ENCODE measurements at places on chromosomes 2 and 18.

- DNase-seq: peak; percentile 70
Measured at GRCh38 chr18:12327510-12328178, 19.6 kb downstream of the TUBB6 start.

DNA sequence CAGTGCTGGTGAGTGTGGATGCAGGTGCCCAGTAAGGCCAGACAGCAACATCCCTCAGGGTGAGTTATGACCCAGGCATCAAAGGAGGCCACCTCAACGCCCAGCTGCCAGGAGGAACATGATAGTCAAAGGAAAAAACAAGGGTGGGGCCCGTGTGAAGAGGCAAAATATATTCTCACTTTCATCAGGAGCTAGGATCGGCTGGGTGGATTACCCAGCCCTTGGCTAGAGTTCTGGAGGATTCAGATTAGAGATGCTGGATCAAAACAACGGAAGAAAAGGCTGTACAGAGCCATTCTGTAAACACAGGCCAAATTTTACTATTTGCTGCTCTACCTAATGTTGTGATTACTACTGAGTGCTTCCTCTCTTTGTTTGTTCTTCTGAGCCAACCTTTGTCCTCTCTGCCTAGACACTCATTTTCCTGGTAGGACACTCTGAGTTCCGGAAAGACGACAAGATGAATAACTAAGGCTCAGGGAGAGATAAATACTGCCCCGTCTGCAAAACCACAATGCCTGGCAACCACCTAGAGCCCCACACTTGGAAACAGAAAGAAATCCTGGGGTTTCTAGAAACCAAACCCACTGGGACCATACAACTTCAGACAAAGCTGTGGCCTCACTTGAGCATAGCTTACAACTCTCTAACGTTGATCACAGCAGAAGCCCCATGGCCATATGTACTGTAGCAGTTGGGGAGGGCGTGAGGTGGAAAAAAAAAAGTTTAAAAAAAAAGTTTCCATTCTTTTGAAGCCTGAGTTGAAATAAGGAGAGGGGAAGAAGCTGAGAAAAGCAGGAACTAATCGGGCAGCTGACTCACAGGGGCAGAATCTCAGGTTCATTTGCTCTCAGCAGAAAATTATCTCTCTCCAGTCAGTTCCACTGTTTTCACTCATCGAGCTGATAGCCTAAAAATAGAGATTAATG is 17.8 kb upstream of the PMAIP1 start:
- peak; percentile 26 for DNase-seq

GRCh38 chr2:23386339-23387220 is 1.6 kb downstream of the KLHL29 start:
- no peak for DNase-seq

GRCh38 chr2:233416199-233416598 is 61.9 kb downstream of the DGKD start:
- no peak for DNase-seq

DNA sequence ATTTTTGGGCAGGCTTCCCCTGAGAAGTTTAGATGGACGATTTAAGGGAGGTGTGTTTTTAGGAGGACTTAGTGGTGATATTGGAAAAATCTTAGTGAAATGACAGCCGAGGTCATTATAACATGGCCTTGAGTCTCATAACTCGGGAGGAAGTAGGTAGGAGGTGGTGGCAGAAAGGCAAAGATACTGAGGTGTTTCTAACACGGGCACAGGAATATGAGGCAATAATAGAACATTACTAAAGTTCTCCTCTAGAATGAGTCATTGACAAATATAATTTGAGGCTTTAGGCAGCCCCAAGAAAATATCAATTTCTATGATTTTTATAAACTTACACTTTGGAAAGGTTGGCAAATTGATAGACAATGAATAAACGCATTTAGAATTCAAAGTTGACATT is 146.1 kb upstream of the ZEB2 start:
- no peak for DNase-seq

DNA sequence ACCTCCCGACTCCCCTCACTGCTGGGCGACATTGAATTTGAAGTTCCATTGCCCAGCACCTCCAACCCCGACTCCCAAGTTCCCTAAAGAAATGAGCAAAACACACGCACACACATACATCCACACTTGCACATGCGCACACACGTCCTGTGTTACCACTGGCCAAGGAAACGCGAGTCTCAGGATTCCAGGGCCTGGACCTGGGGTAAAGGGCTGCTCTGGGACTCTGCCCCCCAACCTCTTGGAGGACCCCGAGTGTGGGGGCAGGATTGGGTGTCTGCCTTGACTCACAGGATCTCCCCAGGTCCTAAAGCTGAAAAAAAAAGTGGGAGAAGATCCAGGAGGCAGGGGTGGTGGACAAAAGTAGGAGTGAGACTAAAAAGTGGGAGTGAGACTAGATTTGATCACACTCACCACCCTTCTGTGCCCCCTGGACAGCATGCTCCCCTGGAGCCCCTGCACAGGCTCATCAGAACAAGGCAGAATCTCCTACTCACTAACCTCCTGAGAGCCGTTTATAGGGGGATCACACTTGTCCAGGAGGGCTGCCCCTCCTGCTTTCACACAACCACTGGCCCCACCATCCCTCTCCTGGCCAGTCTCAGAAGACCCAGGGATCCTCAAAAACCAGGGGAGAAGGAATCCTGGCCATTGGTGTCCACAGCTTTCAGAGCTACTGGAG is 202.2 kb downstream of the TNS1 start:
- DNase-seq: no peak

DNA sequence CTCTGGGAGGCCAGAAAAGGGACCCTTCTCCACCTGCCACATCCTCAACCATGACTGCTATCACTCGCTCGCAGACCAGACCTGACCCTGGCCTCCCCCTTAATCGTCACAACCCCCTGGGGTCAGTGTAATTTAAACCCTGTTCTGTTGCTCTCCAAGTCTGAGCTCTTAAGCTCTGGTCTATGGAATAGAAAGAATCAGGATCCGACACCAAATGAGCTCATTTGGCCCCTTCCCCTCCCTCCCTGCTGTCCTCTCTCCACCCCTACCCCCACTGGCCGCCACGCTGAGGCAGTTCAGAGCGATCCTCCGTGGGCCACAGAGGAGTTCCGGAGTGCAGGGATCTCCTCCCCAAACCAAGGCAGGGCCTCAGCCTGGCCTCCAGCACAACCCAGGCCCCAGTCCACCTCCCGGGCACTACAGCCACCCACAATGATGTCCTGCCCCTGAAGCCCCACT is 5.3 kb downstream of the DNMT3A start:
- DNase-seq: no peak

DNA sequence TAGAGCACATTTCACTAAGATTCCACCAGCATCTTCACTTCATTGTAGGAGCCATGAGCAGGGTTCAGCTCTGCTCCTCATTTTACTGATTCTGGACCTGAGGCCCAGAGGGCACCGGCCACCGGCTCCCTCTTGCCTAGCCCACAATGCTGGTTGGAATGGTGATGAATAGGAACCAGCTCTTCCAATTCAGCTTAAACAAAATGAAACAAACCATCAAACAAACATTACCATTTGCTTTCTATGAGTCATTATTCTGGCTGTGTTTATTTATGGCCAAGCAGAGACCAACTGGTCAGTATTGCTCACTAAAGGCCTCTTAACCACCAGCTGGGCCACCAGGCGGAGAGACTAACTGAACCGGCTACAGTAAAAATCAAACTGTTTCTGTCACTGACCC is 176.7 kb downstream of the MTX2 start:
- no peak for DNase-seq

DNA sequence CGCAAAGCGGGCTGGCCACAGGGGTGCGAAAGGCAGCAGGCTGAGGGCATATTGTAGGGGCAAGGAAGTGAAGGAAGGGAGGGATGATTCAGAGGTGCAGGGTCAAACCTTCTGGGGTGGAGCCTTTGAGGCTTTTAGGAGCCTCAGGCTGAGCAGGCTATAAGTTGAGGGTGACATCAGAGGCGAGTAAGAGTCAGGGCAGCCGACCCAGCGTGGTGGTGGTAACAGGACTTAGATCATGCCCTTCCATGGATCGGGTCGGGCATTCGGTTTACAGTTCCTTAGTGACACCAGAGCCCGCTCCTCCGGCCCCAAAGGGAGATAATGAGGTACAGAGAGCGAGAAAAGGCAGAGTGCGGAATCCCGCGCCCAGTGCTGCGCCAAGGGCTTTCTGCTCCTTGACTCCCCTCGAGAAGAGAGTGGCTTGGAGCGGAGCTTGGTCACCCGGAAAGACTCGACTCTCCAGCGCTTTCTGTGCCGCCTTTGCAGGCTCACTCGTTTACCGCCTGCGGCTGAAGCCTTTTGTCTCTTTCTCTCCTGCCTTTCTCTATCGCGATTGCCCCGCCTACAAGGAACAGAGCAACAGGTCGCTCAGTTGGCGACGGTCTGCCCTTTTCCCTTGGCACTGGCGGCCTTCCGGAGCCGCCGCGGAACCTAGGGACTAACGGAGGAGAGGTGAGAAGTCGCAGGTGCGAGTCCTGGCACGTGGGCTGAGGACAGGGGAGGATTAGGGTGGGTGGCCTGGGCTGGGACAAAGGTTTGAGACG is 720 bp downstream of the LBX2 start:
- no peak for DNase-seq

DNA sequence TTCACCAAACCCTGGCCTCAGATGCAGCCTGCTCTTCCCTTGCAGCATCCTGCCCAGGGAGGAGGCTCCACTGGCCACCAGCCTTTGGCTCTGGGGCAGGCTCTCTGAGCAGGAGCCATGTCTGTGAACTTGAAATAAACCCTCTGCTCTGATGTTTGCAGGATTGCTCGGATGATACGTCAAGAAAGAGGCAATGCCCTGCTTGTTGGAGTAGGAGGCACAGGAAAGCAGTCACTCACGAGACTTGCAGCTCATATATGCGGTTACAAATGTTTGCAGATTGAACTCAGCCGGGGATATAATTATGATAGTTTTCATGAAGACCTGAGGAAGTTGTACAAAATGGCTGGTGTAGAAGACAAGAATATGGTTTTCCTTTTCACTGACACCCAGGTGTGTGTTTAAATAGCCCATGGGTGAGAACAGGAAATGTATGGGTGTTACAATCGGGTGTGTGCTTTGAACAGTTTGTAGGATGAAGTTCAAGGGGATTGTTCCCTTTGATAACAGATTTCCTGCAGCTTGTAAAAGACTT is 177.9 kb downstream of the DNAH6 start:
- no peak for DNase-seq

DNA sequence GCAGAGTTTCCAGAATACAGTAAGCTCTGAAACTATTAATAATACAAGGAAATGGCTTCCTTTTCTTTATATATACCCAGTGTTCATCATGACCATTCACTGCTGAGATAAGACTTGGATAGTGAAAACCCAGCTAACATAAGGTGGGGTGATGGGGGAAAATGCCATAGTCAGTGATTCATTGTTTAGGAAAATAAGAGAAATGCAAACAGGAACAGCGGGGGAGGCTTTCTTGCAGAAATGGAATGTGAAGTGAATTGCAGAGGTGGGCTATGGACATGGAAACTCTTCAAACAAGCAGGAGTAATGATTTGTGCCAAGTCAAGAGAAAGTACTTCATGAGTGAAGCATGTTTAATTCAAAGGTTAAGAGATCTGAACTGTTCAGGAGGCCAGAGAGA is 519.4 kb downstream of the TDRD15 start:
- peak; percentile 92 for DNase-seq

DNA sequence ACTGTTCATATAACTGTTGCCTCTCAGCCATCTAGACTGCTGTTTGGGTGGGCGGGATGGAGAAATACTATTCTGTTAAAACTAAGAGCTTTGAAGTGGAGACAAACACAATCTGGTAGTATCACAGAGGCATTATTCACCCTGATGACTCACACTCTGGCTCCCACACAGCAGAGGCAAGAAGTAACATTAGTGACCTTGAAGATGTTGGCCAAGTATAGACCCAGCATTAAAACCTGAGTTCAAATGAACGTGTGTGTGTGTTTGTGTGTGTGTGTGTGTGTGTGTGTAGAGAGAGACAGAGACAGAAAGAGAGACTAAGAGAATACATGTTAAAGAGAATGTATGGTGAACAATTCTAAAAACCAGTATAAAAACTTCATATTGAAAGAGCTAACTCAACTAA is 22.5 kb upstream of the ACVR1 start:
- peak; percentile 62 for DNase-seq

DNA sequence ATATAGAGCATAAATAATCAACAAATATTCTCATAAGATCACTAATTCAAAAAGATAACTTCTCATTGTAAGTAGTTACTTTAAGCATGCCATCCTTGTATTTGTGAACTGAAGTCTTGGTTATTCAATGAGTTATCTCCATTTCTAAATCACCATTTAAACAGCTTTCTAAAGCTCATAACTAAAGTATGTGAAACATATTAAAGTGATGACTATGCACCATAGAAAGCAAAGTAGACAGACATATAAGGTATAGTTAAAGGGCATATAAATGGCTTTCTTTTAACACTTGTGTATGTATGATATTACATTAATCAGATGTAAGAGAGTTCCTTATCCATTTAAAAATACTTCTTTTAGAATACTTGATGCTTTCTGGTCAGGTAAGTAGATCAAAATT is 83.5 kb downstream of the IKZF2 start:
- no peak for DNase-seq

DNA sequence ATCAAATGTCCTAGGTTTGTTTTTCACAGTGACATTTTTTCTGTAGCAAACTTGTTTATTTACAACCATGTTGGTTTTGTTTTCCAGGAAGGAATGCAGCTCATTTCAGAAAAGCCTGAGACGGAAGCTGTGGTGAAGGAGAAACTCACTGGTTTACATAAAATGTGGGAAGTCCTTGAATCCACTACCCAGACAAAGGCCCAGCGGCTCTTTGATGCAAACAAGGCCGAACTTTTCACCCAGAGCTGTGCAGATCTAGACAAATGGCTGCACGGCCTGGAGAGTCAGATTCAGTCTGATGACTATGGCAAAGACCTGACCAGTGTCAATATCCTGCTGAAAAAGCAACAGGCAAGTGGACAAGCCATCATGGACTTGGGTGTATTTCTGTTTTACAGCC is 79.2 kb upstream of the EML6 start:
- DNase-seq: no peak

GRCh38 chr2:37387148-37387835 is 42.9 kb downstream of the QPCT start:
- DNase-seq: peak; percentile 37

DNA sequence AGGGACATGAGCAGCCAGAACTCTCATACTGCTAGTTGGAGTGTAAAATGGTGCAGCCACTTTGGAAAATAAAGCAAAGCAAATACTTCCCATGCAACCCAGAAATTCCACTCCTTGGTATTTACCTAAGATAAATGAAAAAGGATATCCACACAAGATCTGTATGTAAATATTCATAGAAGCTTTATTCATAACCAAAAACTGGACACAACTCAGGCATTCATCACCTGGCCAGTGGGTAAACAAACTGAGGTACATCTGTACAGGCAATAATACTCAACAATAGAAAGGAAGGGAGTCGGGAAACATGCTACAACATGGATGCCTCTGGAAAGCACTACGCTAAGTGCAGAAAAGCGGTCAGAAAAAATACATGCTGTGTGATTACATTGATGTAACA is 2.5 kb upstream of the LOXHD1 start:
- no peak for DNase-seq

- DNase-seq: peak; percentile 11
Measured at GRCh38 chr18:79588636-79589481, 90.7 kb upstream of the CTDP1 start.

GRCh38 chr2:143493339-143493738 is 364.1 kb downstream of the ARHGAP15 start:
- DNase-seq: no peak

GRCh38 chr2:85409845-85410583 is at the start of gene CAPG:
Gene CAPG, minus strand, starts transcription at chr2:85410366. Its CDS starts 8,221 bp downstream, at chr2:85402145.
- no peak for DNase-seq

GRCh38 chr2:197128897-197129296 is 181.7 kb downstream of the ANKRD44 start:
- DNase-seq: no peak

- no peak for DNase-seq
Measured at GRCh38 chr2:10930721-10931516, 19.2 kb downstream of the KCNF1 start.

GRCh38 chr2:172131713-172132555 is 29.2 kb upstream of the DLX2 start:
- DNase-seq: no peak

Measured in NCI-H226 (cell line).